ENCODE measurements at places on chromosomes 3 and 15.

- no peak for DNase-seq
Measured at GRCh38 chr3:149058602-149059001, 27.7 kb downstream of the HLTF start.

DNA sequence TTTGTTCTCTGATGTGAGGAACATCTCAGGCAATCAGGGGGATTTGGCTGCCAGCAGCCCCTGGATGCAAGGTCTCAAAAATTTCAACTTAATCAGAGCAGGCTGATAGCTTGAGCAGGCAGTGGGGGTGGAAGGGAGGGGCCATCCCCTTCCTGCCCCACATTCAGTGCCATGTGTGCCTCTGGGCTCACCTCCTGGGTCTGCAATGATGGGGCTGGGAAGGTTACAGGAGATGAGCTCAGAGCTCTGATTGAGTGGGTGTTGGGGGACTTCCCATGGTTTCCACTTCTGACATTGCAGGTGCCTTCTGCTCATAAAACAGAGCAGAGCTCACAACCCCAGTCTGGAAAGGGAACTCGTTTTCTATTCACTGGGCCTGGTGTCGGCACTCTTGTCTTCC is 37.0 kb downstream of the PARP16 start:
- no peak for DNase-seq

DNA sequence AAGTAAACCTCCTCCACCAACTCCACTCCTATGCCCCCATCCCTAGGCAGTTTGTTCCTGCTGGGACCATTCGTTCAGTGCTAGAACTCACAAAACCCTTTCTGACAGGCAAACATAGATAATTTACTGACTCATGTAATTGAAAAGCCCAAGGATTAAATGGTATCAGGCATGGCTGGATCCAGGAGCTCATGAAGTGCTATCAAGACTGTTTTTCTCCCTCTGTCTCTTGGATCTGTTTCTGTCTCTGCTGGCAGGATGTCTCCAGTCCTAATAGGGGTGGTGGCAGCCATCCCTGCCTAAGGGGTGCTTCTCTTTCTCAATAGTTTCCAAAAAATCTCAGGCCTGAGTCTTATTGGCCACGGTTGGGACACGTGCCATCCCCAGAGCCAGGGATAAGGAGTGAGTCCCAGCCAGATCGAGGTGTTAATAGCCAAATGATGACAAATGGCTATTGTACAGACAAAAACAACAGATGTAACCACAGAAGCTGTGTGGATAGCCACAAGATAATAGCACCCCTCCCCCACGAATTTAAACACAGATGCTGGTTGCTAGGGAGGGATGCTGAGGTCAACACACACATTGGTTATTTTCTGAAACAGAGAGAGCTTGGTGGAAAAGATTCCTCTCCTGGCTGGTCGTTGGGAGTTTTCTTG is 168.6 kb downstream of the SHQ1 start:
- no peak for DNase-seq

DNA sequence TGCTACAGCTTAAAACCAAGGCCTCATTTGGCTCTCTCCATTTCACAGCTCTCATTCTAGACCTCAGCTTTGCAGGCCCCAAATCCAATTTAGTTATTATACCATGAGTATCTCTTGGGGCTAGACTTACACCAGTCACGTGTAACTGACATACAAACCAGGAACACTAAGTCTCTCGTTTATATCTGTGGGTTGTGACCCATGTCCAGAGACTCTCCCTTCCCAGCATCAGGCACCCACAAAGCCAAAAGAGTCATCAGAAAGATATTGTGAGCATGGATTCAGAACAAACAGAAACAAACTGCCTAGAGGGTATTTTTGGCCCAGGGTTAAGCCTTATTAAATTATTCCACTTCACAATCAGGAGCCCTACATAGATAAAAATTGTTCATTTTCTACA is 5.6 kb upstream of the CCDC13 start:
- DNase-seq, result no peak

DNA sequence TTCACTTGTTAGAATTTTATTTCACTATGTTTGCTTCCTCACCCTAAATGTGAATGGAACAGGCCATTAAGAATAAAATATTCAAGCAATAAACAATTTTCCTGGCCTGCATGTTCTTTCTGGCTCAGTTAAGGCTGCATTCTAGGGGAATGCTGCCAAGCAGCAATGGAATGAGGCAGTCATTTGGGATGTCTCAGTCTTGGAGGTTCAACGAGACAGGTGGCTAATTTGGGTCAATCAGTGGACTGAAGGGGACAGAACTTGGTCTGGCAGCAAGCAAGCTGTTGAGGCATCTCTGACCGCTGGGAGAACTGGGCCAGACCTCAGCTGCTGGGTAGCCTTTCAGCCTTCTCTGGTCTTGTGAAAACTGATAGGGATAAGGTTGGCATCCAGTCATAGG is 241.6 kb downstream of the NLGN1 start:
- DNase-seq, result no peak

- DNase-seq, result no peak
Measured at GRCh38 chr15:59814409-59814808, 125.3 kb upstream of the BNIP2 start.

DNA sequence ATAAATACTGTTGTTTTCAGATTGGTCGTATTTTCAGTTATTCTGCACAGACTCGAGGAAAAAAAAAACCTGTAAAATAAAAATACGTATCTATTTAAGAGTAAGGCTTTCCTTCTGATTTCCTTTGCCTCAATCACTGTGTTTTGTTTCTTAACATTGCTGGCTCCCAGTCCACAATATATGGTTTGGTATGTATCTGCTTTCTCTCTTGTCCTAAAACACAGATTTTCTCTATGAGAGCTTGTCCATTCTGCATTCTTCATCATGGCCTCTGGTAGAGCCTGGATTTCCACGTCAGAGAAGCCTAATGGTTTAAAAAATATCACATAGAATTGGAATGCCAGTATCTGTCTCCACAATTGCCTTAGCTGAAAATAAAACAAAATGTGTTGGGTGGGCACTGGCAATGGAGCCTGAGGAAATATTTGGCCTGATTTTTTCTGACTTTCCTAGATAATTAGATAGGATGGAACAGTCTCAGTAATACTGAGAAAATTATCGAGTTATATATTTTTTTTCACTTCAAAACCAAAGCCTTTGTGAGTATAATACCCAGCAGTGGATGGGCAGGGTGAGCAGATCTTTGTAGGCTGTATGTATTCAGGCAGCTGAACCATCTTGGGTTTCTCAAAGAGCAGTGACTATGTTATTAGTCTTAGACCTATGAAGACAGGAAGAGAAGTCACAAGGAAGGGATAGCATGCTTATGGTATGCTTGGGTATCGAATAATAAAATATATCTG is 1.9 kb downstream of the CD200 start:
- DNase-seq, result peak; percentile 67

DNA sequence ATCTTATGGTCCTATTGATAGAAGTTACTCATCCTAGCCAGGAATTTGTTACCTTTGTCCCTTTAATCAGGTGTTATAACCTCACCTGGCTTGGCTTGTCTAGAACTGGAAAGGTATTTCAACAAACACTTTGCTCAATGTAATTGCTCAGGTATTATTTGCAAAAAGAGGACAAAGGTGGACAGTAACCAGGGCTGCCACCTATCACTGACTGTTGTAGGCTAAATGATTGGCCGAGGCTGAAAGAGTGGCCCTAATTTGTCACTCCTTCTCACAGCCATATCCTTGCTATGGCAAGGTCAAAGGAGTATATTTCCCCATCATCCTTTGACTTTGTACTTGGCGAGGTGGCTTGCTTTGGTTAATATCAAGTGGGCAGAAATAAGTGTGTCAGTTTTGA is 2.7 kb upstream of the SELENOS start:
- no peak for DNase-seq

- DNase-seq, result no peak
Measured at GRCh38 chr3:188728371-188728896, 443.3 kb upstream of the TPRG1 start.

DNA sequence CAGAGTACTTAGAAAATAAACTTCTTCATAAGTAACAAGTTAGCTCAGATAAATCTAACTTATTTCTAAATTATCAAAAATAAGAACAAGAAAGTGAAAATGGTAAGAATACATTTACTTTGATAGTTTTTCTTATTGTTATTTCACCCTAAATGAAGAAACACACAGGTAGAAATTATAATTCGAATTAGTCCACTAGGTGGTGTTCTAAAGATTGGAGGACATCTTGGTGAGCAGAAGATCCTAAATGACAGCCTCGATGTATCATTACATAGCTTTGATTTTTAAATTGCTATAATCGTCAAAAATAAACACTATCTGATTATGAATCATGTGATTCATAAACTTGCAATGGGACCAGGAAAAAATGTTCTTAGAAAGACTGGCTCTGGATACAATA is 280.8 kb upstream of the UBE2E2 start:
- DNase-seq, result no peak

DNA sequence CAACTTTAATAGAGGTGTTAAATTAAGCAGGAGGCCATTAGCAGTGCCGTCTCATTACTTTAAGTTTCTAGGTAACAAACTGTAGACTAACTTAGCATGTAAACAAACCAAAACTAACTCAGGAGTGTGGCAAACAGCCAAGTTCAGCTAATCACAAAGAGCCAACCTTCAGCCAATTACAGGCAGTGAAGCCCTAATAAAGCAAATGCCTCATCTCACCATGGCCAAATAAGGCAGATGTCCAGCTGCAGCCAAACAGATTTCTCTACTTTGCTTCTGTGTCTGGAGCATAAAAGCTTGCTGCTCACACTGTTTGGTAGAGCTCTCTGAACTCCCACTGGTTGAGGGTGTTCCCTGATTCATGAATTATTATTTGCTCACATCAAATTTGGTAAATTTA is 835.4 kb upstream of the GBE1 start:
- DNase-seq, result peak; percentile 66

DNA sequence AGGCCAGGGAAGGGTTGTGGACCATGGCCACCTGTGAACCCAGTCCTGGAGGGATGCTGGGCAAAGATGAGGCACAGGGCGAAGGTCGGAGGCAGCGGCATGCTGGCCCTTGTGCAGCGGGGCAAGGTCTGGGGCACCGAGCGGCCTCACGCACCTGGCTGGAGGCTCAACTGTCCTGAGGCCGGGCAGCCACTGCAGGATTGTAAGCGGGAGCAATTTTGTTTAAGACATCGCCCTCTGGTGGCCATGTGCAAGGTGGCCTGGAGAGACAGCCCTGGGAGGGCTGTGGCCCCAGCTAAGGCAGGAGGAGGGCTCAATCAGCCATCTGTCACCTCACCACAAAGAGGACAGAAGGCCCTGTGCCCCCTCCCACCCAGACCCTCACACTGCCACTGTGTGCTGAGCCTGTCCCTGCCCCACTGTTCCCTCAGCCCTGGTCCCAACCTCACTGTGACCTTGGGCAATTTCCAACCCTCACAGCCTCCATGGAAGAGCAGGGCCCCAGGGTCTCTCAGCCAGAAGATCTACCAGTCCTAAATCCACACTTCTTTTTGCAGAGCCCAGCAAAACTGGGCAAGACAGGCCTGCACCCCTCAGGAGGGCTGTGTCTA is 46.2 kb downstream of the TPRA1 start:
- DNase-seq, result no peak

- DNase-seq, result no peak
Measured at GRCh38 chr3:143119974-143120715, 574 bp downstream of the CHST2 start.

- DNase-seq, result no peak
Measured at GRCh38 chr3:69353503-69353902, 32.4 kb downstream of the FRMD4B start.

GRCh38 chr3:122415762-122416654 is at the start of gene WDR5B:
Gene WDR5B (minus strand): TSS chr3:122416062. CDS start chr3:122415528, 534 bp downstream.
- DNase-seq, result peak; percentile 99

DNA sequence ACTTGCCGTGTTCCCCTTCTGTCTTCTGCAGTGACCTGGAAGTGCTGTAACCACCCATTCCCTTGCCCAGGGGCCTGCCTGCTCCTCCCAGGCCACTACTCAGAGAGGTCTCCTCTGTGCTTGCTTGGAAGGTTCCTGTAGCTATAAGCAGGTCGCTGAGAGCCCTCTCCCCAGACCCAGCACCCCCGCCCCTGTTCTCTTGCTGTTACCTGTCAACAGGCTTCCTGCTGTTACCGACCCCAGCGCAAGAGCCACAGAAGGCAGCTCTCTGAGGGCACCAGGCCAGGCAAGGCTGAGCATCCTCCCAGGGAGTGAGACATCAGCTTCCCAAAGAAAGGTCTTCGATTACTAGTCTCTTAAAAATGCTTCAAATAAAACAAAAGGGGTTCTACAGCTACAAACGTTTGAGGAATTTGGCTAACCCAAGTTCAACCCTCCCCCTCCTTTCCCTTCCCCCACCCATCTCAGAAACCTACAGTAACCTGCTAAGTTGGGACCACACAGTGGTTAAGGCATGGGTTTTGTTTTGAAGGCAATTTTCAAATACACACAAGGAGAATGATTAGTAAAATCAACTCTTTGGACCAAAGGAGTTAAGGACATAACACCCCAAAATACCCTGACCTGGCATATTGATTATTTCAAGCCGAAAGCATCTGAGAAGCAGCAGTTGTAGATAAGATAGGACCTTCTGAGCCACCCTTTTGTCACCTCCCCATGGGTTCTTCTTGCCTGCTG is 74.9 kb upstream of the MFGE8 start:
- DNase-seq, result no peak

DNA sequence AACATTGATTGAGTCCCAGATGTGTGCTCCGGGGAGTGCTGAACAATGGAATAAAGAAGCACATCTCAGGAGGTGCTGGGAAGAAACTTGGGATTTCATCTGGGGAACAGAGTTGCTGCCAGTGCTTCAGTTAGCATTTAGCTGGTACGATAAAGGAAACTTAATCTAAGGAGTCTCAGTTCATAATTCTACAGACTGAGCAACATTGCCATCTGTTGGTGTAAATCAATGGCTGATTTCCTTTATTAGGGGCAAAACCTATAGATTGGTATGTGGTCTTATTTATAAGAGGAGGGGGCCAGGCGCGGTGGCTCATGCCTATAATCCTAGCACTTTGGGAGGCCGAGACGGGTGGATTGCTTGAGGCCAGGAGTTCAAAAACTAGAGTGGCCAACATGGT is 8.9 kb downstream of the MKRN2OS start:
- peak; percentile 45 for DNase-seq

DNA sequence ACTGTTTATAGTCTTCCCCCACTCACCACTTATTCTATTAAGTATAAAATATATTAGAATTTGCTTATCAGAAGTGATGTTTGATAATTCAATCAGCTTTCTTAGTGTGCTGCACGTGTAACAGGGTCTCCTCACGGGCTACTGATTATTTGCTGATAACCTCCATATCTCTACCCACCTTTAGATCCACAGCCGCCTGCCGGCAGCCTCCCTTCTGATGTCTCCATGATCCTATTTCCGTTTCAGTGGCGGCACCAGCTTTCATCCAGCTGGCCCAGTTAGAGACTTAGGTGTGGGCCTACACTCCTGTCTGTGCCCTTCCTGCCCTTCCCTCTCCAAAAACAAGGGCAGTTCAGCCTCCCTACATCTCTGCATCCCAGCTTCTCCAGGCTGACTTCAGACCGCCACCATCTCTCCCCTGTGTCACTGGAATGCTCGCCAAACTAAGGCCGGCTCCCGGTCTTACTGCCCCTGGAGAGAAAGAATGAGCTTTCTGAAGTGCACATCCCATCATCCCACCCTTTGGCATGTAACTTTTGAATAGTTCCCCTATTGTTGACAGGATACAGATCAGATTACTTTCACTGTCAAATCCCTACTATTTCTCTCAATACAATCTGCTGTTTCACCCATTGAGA is 76.6 kb upstream of the PRTG start:
- no peak for DNase-seq
